PC-9 (cell line): ENCODE measurements at places on chromosomes 7 and 10. TPM values are rescaled to one million over a fixed set of nuclear protein-coding genes. Genes with fewer than 3 reads are reported as not detected.

The NODAL gene
- not detected in 2 replicates for total RNA-seq

DNA sequence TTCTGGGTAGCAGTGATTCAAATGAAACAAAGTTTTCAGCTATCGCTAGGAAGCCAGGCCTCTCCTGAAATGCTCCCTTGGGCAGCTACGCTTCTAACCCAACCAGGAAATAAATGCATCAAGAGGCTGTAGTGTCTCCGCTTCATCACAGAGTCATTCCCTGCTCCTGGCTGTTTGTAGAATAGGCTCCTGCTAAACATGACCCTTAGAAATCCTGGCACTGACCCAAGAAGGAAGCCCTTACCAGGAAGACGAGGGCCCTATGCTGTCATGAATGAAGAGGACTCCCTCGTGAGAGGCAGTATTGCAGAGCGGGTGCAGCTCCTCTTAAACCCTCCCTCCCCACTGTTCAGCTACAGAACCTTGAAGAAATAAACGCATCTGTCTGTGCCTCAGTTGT, 48.3 kb downstream of the NOD1 start:
- no peak for DNase-seq

The AKR1C4 gene
- total RNA-seq = not detected in 2 replicates

GRCh38 chr7:132207782-132208181, 368.5 kb downstream of the PLXNA4 start:
- DNase-seq = no peak
